ENCODE measurements at places on chromosomes 12 and 14. TPM values are rescaled to one million over a fixed set of nuclear protein-coding genes. Genes with fewer than 3 reads are reported as not detected.
A peak's percentile ranks its signal among the peaks of the same experiment; 100 is the strongest.

The VWF gene
- 0.55 TPM for total RNA-seq

The ACTR10 gene
- total RNA-seq: 35.5 TPM

DNA sequence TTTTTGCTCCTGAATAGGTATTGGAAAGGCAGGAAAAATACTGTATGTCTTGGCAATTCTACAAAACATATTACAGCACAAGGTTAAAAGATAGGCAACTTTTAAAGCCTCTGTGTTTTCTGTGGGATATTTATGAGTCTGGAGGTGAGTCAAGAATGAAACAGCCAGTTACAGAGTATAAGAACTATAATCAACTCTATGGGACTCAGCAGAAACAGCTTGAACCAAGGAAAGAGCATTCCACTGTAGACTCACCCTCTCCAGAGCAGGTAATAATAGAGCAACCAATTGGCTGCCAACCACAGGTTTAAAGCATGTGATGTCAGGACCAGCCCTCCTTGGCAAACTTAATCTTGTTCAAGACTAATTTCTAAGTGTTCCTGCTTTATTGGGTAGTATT is 100.5 kb upstream of the MDM1 start:
- no peak for DNase-seq

GRCh38 chr12:99800605-99801004 is 153.1 kb downstream of the GARIN6 start:
- DNase-seq: no peak

DNA sequence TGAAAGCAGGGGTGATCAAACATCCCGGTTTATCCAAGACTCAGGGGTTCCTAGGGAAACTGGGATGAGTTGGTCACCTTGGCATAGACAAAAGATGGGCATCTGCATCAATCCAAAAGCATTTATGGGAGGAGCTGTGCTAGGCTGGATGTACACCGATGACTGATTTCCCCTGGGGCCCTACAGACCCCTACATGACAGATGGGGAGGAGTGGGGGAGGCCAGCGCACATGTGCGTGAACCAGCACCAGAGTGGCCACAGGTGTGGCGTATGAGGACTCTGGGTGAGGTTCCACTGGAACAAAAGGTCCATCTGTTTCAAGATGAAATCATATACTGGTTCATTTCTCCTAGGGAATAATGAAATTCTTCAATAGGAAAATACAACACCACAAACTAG is 210.4 kb downstream of the ITPR2 start:
- no peak for DNase-seq

- DNase-seq: no peak
Observed at GRCh38 chr14:87961246-87961645, 31.7 kb downstream of the GALC start.

- DNase-seq: peak; percentile 36
Observed at GRCh38 chr14:104694991-104695659, 5.7 kb downstream of the INF2 start.
